T-helper 9 cell (primary cell): ENCODE measurements at places on chromosomes 6 and 20.

DNA sequence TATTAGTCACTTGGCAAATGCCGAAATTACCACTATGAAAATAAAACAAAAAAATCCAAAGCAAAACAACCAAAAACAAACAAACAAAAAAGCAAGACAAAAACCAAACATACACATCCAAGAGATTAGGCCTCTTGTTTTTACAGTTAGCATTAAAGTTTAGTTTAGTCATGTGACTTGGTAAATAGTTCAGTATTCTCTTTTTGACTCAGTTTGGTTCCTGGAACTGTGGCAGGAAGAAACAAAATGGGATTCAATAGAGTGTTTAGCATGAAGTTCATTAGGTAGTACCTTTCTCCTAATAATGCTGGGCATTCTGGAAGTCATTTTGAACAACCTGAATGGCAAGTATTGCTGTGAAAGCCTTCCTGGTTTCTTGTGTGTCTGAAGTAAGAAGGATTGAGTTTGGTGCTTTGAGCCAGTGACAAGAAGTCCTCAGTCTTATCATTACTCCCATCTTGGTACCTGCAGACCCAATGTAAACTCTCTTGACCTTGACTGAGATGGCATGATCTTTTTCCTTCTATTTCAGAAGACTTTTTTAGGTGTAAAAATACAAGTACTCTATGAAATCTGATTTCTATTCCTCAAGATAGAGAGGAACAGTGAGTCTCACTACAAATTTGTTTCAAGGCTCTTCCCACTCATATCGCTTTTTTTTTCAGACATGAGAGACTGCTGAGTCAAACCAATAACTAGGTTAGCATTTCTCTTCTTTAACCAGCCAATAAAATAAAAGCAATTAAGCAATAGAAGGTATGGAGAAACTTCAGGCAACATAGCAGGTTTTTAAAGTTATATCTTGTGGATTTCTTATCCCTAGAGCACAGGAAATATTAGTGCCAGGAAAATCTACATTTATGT is 223.6 kb upstream of the PREP start:
- no peak for DNase-seq

DNA sequence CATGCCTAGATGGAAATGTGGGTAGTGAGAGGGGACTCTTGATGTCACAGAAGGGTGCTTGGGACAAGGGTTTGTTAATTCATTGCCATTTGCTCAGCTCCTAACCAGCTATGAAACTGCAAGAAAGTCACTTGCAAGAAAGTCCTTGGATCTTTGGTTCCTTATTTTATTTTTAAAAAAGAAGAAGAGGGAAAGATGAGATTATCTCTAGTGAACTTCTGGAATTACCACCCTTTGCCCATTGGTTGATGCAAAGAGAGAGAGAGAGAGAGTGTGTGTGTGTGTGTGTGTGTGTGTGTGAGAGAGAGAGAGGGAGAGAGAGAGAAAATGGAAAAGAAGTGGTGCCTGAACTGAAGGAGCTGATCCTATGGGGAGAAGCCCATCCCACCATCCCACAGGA is 4.6 kb upstream of the SFT2D1 start:
- DNase-seq: no peak

DNA sequence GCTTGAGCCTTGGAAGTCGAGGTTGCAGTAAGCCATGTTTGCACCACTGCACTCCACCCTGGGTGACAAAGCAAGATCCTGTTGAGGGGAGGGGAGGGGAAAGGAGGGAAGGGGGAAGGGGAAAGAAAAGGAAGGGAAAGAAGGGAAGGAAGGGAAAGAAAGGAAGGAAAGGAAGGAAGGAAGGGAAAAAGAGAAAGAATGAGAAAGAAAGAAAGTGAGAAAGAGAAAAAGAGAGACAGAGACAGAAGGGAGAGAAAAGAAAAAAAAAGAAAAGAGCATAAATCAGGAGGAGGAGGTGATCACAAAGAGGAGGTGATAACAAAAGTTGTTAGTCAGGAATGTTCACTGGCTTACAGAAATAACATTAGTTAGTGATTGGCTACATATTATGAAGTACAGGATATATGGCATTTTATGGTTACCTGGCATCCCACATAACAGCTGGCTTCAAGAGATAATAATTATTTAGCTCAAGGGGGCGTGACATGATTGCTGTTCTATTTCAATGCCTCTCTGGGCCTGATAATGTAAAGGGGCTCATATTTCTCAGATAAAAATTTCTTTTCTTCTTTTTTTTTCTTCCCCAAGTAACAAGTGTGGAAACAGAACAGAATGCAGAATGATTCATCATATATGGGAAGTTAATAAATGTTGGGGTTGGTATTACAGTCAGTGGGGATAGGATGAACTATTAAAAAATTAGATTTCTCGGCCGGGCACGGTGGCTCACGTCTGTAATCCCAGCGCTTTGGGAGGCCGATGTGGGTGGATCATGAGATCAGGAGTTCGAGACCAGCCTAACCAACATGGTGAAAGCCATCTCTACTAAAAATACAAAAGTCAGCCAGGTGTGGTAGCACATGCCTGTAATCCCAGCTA is 27.1 kb downstream of the SAMHD1 start:
- no peak for DNase-seq

DNA sequence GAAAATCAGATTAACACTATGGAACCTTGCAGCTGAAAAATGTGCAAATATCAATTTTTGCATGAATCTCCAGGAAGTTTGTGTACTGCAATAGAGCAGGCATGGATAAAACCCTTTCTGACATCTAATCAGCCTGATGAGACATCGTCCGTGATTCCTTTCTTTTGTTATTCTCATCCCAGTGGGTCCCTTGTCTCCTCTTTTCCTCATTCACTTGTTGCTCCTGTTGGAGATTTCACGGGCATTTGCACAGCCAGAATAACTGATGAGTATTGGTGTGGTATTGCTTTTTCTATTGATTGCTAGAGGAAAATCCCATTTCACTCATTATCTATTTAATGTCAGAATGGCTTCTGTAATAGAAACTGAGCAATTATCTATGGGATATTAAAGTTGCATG is 39.9 kb downstream of the SCGN start:
- DNase-seq: no peak

GRCh38 chr6:140230282-140230681 is 855.8 kb upstream of the CITED2 start:
- no peak for DNase-seq

DNA sequence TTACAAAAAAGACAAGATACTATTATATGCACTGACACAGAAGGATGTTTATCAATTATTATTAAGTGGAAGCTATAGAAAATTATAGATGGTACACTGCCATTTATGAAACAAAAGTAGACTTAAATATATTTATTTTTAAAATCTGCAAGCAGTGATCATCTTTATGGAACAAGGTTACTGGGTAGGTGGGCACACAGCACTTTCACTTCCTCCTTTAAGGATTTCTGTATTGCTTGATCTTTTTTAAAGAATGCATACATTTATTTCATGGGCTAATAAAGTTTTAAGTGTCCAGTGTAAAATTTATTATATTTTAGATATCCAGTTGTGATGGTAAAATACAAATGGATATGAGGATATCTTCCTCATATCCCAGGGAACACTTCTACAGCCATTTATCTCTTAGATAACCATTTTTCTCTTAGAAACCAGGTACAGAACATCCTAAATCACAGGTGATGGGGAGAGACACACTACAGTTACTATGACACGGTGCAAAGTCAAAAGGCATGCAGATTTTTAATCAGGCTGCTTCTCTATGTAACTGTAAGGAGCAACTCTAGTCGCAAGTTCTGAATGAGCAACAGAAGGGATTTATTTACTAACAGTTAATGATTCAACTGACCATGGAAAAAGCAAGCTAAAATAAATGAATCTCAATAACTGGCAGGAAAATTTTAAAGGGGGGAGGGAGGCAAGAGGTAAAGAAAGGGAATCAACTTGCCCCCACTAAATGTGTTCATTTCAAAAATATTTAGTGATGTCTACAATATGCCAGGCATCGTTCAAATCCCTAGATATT is 2.2 kb downstream of the FBXL4 start:
- DNase-seq: no peak

- no peak for DNase-seq
Observed at GRCh38 chr6:1103945-1104623, 207.8 kb upstream of the FOXQ1 start.

GRCh38 chr20:15178581-15178980 is 841.2 kb upstream of the FLRT3 start:
- no peak for DNase-seq

DNA sequence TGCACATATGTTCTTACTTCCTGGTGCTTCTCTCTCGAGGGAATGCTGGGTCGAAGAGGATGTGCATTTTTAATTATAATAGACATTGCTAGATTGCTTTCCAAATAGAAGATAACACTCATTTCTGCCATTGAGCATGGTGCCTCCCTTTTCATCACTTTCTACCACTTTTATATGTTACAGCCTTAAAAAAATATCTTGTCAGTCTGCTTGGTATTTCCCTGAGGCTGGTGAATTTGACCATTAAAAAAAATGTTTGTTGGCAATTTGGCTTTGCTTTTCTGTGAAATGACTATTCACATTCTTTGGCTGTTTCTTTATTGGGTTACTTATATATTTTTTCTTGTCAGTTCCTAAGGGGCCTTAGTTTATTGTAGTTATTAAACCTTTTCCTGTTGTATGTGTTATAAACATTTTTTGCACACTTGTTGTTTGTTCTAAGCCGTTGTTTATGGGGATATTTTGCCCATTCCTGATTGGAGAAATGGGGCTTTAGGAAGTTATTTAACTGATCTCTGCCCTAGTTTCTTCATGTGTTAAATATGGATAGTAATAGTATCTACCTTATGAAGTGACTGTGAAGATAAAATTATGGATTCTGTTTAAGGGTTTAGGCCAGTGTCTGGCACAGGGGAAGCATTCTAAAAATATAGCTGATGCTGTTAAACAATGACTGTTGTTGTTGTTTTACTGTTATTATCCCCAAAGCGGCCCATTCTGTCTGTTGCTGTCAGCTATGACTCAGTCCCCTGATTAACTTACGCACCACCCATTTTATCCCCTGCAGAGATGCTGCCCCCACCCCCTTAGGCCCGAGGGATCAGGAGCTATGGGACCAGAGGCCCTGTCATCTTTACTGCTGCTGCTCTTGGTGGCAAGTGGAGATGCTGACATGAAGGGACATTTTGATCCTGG is 3.8 kb downstream of the DDR1 start:
- DNase-seq: no peak

GRCh38 chr6:123770247-123770949 is 33.3 kb upstream of the NKAIN2 start:
- no peak for DNase-seq

DNA sequence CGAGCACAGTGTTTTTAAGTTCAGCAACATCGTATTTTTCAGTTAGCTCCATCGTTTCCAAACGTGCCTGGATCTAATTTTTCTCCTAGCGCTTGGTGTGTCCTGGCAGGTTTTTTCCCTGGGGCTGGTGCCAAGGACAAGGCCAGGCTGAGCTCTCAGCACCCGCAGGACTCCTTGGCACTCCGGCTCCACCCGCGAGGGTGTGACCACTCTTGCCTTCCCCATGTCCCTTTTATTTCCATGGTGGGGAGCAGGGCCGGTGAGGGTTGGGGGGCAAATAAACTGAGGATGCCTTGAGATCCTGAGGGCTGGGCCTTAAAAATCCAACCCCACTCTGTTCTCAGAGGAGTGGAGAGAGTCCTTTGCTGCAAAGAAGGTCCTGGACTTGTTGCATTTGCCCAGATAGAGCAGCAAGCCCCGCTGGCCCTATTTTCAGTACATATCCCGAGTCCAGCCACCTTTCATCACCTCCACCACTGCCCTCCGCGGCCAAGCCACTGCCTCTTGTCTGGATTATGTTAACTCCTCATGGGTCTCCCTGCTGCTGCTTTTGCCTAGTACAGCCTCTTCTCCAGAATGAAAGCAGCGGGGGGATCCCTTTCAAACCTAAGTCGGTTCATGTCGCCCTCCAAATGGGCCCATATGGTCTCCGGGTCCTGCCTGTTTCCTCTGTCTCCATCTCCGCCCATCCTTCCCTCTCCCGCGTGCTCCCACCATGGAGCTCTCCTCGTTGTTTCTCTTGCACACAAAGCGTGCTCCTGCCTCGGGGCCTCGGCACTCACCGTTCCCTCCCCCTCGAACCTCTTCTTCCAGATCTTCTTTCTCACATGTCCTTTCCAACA is 4.5 kb upstream of the RAB44 start:
- no peak for DNase-seq

DNA sequence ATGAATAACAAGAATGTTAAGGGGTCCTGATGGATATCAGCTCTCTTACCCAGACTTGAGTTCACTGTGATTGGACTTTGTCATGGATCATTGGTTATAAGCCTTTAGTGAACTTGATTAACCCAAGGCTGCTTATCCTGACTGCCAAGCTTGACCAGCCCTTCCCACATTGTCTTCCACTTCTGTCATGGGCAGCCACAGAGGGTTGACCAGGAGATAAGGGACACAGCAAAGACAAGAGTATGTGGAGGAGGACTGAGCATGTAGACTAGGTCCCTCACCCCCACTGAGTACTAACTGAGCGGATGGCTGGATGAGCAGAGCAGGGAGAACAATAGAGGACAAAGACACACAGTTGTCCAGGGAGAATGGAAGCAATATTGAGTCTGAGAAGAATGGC is 52.5 kb downstream of the FAXC start:
- DNase-seq: no peak

DNA sequence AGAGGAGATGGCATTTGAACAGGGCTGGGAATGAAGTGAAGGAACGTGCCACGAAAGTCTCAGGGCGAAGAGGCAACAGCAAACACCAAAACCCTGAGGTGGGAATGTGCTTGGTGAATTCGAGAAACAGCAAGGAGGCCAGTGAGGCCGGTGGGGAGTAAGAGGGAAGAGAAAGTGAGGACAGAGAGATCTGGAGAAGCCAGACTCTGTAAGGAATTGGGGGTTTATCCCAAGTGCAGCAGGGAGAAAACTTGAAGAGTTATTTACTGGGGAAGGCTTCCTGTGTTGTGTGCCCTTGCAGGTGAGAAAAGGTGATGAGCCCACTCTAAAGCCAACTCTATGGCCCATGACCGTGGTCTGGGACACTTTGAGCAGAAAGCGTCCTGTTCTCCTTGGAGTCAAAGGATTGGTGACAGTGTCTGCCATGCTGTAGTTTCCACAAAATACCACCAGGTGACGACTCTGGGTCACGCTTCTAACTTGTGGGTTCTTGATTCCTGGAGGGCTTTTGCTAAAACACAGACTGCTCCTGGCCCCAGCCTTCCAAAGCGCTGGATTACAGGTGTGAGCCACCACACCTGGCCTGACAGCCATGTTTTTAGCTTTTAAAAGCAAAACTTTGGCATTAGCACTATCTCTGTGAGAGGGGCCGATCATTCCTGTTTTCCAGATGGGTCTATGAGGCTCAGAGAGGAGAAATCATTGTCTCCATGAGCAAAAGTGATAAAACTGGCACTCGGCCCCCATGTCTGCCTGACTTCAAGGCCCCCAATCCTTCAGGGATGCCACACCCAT is 18.0 kb upstream of the CSNK2A1 start:
- DNase-seq: peak; percentile 4
